ENCODE measurements at places on chromosomes 4 and X. TPM values are rescaled to one million over a fixed set of nuclear protein-coding genes. Genes with fewer than 3 reads are reported as not detected.

DNA sequence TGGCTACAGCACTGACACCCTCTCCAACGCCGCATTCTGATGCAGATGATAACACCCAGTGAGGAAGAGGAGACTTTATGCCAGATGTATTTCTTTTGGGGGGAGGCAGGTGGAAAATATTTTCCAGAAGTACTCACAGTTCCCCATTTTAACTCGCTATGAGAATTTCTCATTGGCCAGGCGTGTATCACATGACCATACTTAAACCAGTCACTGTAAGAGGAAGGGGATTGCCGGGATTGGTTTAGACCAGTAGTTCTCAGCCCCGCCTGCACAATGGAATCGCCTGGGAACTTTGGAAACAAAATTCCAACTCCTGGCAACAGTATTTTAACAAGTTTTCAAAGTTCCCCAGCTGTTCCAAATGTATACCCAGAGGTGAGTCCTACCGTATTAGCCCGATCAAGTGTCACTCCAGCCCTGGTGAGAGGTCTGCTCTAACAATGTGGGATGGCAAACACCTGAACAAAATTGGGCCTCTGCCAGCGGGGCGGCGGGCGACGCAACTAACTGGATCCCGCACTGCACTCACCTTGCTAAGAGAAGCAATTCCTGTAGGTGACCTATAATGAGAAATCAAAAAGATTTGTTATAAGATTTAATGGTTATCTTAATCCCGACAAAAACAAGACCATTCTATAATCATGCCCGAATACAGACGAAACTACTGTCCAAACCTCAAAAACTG, 2.9 kb upstream of the MSL3 start:
- DNase-seq, result no peak

DNA sequence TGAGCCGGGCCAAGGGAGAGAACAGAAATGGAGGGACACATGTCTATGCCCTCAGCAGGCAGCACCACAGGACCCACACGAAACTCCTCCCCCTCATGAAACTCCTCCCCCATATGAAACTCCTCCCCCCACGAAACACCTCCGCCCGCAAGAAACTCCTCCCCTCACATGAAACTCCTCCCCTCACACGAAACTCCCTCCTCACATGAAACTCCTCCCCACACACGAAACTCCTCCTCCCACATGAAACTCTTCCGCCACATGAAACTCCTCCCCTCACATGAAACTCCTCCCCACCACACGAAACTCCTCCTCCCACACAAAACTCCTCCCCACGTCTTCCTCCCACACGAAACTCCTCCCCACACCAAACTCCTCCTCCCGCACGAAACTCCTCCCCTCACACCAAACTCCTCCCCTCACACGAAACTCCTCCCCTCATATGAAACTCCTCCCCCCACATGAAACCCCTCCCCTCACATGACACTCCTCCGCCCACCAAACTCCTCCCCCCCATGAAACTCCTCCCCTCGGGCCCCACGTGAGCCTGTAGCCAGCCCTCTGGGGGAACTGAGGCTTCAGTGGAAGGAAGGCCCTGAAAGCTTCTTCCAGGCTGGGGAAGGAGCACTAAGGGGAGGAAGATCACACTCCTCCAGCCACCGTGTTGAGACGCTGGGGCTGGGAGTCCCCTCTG, 15.2 kb downstream of the ADRA2C start:
- no peak for DNase-seq

CASP3 gene
- total RNA-seq, result 22.4 TPM

GRCh38 chrX:132426695-132427281, 62.0 kb downstream of the MBNL3 start:
- DNase-seq, result no peak

GAGE13 gene
- not detected for total RNA-seq

GRCh38 chrX:70508296-70508911, 63.8 kb downstream of the DLG3 start:
- no peak for DNase-seq
